Mesenteric fat pad (tissue), 1 donor: ENCODE measurements at places on chromosomes 2 and 18. TPM values are rescaled to one million over a fixed set of nuclear protein-coding genes. Genes with fewer than 3 reads are reported as not detected.

GRCh38 chr2:171921970-171922229 is 361 bp upstream of the HAT1 start:
- no peak for DNase-seq

- DNase-seq: peak; percentile 72
These were observed 56.8 kb downstream of the POLR1A start for GRCh38 chr2:86048888-86049287.

CGREF1 gene
- 11.0 TPM for total RNA-seq

DNA sequence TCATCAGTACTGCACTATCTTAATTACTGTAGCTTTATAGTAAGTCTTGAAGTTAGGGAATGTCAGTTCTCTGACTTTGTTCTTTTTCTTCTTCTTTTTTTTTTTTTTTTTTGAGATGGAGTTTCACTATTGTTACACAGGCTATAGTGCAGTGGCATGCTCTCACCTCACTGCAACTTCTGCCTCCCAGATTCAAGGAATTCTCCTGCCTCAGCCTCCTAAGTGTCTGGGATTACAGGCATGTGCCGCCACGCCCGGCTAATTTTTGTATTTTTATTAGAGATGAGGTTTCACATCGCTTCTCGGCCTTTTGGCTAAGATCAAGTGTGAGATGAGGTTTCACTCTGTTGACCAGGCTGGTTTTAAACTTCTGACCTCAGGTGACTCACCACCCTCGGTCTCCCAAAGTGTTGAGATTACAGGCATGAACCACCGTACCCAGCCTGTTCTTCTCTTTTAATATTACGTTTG is 41.9 kb upstream of the TANC1 start:
- DNase-seq: no peak

ALKAL2 gene
- total RNA-seq: 5.7 TPM

TBR1 gene
- total RNA-seq: not detected

SERPINB3 gene
- total RNA-seq: not detected

CYP1B1 gene
- total RNA-seq: 113 TPM

PIAS2 gene
- total RNA-seq: 41.3 TPM

- no peak for DNase-seq
These were observed 613.1 kb downstream of the ZEB2 start for GRCh38 chr2:143906850-143907249.

CASP8 gene
- 25.2 TPM for total RNA-seq

SGPP2 gene
- not detected for total RNA-seq

DNA sequence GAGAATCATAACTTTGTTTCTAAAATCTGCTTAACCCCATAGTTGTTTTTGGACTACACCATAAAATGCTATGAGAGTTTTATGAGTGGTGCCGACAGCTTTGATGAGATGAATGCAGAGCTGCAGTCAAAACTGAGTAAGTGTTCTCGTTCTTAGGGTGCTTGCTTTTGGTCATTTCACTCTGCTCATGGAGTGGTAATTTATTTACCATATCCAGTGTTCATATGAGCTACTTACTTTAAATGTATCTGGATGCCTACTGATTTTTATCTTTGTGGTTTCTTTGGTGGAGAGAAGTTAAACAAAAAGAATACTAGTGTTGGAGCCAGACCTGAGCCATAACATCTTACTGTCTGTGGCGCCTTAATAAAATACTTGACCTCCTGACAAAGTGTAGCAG is 16.4 kb downstream of the NDC80 start:
- DNase-seq: no peak

DNA sequence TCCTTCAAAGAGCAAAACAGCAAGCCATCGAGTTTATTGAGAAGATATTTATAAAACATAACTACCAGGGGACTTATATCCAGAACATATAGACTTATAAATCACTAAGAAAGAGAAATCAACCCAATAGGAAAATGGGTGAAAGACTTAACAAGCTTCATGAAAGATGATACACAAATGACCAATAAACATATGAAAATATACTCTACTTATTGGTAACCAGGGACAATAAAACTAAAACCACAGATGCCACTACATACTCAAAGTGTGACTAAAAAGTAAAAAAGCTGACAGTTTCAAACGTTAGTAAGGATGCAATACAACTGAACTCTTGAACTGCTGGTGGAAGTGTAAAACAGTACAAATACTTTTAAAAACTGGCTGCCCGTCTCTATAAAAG is 154.3 kb downstream of the TMEM163 start:
- DNase-seq: no peak

OTOS gene
- not detected for total RNA-seq

- DNase-seq: peak; percentile 72
These were observed 220.9 kb downstream of the LDLRAD4 start for GRCh38 chr18:13439461-13439860.

DNA sequence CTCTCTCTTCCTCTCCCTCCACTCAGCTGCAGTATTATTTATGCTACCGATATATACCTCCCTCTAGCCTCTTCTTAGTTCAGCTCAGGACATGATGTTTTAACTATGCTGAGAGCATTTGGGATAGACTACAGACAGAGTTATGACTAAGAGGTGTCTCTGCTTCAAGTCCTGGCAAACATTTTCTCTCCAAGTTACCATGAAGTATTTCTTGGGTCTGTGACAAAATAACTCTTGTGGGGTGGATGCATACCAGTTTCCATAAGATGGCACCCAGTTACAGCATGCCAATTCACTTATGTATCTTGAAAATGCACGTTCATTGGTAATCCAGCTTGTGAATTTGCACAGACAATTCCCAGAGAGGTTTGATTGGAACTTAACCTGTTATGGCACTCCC is 737.6 kb downstream of the SLC4A3 start:
- DNase-seq: no peak

TUBA3D gene
- not detected for total RNA-seq

DNA sequence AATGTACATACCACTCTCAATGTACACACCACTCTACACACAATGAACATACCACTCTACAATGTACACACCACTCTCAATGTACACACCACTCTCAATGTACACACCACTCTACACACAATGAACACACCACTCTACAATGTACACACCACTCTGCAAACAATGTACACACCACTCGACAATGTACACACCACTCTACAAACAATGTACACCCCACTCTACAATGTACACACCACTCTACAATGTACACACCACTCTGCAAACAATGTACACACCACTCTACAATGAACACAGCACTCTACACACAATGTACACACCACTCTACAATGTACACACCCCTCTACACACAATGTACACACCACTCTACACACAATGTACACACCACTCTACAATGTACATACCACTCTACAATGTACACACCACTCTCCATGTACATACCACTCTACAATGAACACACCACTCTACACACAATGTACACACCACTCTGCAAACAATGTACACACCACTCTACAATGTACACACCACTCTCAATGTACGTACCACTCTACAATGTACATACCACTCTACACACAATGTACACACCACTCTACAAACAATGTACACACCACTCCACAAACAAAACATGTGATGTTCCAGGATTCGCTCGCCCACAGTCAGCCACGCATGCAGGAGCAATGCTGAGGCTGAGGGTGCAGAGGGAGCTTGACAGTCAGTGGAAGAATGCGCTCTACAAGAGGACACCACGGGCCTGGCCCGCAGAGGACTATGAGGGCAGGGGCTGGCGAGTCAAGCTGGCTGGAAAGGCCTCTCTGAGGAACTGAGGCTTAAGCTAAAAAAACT is 118.2 kb downstream of the HDAC4 start:
- peak; percentile 79 for DNase-seq

- DNase-seq: no peak
These were observed 54.4 kb downstream of the EPHA4 start for GRCh38 chr2:221517696-221518151.

DNA sequence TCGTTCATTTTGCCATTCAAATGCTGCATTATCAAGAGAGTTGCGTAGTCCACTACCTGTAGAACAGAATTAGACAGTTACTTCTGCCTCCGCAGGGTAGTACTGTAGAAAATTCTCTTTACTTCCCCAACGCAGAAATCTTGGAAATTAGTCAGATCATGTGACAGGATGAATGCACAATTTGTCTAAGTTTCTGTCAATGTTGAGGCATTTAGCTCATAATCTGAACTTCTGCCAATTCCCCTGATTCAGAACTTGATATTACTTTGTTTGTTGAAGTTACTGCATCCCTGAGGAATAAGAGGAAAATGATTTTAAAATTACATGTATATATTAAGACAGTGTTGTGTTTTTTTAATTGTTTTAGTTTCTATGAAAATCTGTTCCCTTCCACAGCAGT is 83.4 kb downstream of the TTC27 start:
- DNase-seq: no peak

CPLX4 gene
- total RNA-seq: not detected

- DNase-seq: no peak
These were observed 23.7 kb upstream of the NR4A2 start for GRCh38 chr2:156356014-156356754.

- no peak for DNase-seq
These were observed 18.3 kb upstream of the SERPINB3 start for GRCh38 chr18:63679820-63680606.

HSBP1L1 gene
- total RNA-seq: 18.8 TPM

DNA sequence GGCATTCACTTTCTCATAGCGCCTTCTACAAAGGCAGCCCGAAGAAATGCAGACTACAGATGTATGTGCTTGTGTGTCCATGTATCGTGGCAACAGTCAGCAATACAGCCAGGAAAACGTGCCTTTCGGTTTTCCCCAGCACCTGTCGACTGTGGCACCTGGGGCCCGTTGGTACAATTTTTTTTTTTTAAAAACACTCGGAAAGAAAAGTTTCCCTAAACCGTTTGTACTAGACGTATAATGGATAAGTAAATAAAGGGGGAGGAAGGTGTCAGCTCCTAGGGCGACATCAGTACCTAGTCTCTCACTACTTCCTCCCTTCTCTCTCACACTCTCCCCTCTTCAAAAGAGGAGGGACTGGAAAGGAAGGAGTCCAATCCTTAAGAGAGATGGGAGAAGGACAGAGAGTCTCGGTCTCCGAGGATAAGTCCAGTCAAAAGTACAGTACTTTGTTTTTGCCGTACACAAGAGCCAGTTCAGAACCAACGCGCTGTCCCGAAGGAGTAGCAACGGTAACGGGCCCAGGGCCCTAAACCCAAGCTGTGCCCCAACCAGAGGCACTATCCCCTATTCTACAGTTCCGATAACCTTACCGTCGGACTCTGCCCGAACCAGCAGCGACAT is 759 bp downstream of the PPP4R3B start:
- DNase-seq: no peak
